ENCODE measurements at places on chromosomes 4 and X. TPM values are rescaled to one million over a fixed set of nuclear protein-coding genes. Genes with fewer than 3 reads are reported as not detected.

- H3K27ac ChIP-seq, result no peak overlapping the region
- no peaks in the 10 kb centered on the region for H3K27me3 ChIP-seq
- no peak for DNase-seq
Measured at GRCh38 chr4:171157462-171158082, 655.6 kb upstream of the GALNTL6 start.

Gene PLS3
- not detected for polyA plus RNA-seq

Gene NEIL3
- not detected for polyA plus RNA-seq

DNA sequence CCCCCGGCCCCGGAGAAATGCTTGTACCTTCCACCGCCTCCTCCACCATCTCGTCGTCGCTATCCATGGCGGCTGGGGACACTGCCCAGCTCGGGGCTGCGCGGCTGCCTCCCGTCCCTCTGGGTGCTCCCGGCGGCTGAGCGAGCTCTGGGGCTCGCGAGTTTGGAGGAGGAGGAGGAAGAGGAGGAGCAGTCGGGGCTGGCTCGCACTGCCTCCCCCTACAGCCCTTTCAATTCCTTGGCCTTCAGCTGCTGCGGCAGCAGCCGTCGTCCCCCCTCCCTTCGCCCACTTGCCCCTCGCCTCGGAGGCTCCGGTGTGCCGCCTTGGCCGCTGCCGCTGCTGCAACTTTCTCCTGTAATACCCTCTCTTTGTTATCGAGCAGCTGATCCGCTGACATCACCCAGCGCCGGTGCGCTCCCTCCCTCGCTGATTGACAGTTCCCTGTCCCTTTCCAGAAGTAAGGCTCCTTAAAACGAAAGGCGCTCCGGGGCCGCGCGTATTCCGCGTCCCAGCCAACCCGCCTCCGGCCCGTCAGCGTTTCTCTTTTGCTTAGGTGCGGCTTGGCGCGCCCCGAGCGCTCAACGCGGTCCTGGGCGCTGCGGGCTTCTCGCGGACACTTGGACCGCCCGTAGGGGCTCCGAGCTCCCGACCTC is at the start of gene SETD7:
Gene SETD7 (minus strand): TSS at position 149 of the 653 bp plus-strand sequence. CDS start 82 bp downstream, at position 67.
- peaks cover 8% of the 10 kb centered on the region for H3K36me3 ChIP-seq
- H3K27ac ChIP-seq, result peak within 1 kb of the TSS; percentile 100
- no peak for DNase-seq
- H3K4me1 ChIP-seq, result peaks cover 42% of the 10 kb centered on the region
- H3K27me3 ChIP-seq, result no peaks in the 10 kb centered on the region

Gene TCEAL9
- 1.2 TPM for polyA plus RNA-seq

Gene SOD3
- polyA plus RNA-seq, result not detected

GRCh38 chr4:172850838-172851237 is 317.8 kb upstream of the GALNT7 start:
- no peak overlapping the region for H3K27ac ChIP-seq
- H3K36me3 ChIP-seq, result no peaks in the 10 kb centered on the region
- DNase-seq, result no peak
- H3K4me1 ChIP-seq, result no peaks in the 10 kb centered on the region

DNA sequence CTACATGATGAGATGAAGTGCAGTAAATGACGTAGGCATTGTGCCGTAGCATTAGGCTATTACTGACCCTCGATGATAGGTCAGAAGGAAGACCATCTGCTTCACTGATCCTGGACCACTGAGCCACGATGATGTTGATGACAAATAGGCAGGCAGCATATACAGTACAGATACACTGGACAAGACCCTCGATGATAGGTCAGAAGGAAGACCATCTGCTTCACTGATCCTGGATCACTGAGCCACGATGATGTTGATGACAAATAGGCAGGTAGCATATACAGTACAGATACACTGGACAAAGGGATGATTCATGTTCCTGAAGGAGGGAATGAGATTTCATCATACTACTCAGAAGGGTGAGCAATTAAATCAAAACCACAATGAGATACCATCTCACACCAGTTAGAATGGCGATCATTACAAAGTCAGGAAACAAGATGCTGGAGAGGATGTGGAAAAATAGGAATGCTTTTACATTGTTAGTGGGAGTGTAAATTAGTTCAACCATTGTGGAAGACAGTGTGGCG is 50.9 kb downstream of the BEND4 start:
- no peak for DNase-seq
- H3K36me3 ChIP-seq, result peaks cover 10% of the 10 kb centered on the region
- H3K4me3 ChIP-seq, result no peak overlapping the region
- H3K27me3 ChIP-seq, result no peaks in the 10 kb centered on the region

Gene STBD1
- not detected for polyA plus RNA-seq

DNA sequence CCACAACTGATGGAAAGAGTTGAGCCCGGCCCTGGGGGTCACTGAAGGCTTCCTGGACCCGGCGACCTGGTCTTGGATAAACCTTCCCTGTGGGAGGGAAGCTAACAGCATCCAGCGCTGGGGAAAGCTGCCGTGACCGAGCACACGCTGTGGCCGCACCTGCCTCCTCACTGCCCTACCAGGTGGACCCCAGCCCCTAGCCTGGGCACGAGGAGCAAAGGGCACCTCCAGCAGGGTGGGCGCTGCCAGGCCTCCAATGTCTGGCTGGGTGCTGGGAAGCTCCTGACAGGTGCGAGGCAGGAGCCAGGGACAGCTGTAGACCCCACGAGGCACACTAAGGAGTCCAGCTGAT is 7.9 kb downstream of the TADA2B start:
- no peaks in the 10 kb centered on the region for H3K27me3 ChIP-seq
- no peak overlapping the region for H3K4me3 ChIP-seq
- H3K4me1 ChIP-seq, result peaks cover 33% of the 10 kb centered on the region
- H3K27ac ChIP-seq, result no peak overlapping the region
- no peak for DNase-seq
- peaks cover 10% of the 10 kb centered on the region for H3K36me3 ChIP-seq

Gene SPARCL1
- polyA plus RNA-seq, result not detected

DNA sequence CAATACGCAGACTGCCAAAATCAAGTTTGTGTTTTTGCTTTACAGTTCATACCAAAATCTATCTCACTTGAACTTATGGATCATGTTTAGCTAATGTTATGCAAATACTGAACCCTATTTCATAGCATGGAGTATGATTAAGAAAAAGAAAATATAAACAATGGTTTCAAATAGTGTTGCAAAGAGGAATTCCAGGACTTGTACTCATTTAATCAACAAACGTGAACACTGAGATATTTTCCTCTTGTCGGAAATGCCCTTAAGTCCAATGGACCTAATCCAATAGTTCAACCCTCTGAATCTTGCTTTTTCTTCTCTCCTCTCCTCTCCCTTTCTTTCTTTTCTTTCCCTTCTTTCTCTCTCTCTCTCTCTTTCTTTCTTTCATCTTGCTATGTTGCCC is 30.8 kb downstream of the RASL11B start:
- H3K4me3 ChIP-seq, result no peak overlapping the region
- H3K27ac ChIP-seq, result no peak overlapping the region
- DNase-seq, result no peak
- H3K27me3 ChIP-seq, result no peaks in the 10 kb centered on the region
- H3K36me3 ChIP-seq, result peaks cover 9% of the 10 kb centered on the region

DNA sequence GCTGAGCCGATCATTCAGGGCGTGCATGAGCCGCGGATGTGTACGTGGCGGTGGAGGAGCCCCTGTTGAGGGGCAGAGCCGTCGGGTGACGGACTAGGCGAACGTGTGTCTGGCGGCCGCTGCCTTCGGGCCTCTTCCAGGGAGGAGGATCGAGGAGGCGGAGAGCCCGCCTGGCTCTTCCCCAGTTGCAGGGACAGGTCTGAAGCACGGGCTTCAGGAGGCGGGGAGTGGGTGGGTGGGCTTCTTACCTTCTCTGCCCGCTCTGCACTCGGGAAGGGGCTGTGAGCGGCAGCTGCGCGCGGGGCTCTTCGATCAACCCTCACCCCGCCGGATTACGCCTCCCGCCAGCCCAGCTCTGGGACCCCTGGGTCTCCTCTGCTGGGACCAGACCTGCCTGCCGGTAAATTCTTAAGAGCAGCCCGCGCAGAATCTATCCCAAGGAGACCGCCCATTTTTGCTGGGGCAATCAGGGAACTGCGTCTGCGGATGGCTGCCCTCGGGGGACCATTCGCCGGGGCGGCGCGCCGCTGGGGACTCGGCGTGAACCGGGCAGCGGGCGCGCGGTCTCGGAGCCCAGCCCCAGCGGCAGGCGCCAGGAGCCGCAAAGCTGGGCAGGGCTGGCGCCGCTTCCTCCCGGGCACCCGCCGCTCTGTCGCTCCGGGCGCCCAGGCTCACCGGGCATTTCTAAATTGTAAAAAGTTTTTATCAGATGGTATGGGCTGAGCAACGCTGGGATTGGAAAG is 4.9 kb downstream of the PLAC8 start:
- H3K4me3 ChIP-seq, result peak overlapping the region; percentile 97
- no peaks in the 10 kb centered on the region for H3K27me3 ChIP-seq
- peaks cover 35% of the 10 kb centered on the region for H3K4me1 ChIP-seq
- H3K36me3 ChIP-seq, result peaks cover 19% of the 10 kb centered on the region
- peak; percentile 64 for DNase-seq

Gene RBM46
- not detected for polyA plus RNA-seq

GRCh38 chr4:56406151-56406550 is 18.9 kb upstream of the AASDH start:
- H3K4me3 ChIP-seq, result no peak overlapping the region
- H3K36me3 ChIP-seq, result peaks cover 14% of the 10 kb centered on the region
- H3K27me3 ChIP-seq, result no peaks in the 10 kb centered on the region

- H3K4me1 ChIP-seq, result no peaks in the 10 kb centered on the region
- H3K27me3 ChIP-seq, result peaks cover 6% of the 10 kb centered on the region
- no peak overlapping the region for H3K4me3 ChIP-seq
- peaks cover 16% of the 10 kb centered on the region for H3K36me3 ChIP-seq
Measured at GRCh38 chr4:74962584-74962983, 29.7 kb downstream of the PARM1 start.

Gene RBM3
- 272 TPM for polyA plus RNA-seq

Gene RRH
- polyA plus RNA-seq, result not detected

DNA sequence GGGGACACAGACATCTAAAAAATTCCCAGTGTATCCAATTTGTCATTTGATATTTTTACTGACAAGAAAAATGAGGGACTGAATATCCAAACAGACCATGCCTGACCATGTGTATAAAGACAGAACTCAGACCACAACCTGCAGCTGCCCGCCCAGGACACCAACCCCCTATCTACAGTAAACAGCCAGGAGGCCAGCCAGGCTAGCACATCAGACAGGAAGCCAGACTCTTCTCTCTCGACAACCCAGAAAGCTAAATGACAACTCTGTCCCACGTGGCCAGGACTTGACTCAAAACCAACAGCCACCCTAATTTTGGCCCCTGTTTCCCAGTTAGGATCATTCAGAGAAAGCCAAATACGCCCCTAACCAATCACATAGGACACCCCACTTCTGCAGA is 15.1 kb downstream of the AFAP1 start:
- H3K4me1 ChIP-seq, result no peaks in the 10 kb centered on the region
- H3K27me3 ChIP-seq, result peaks cover 19% of the 10 kb centered on the region
- DNase-seq, result no peak
- H3K36me3 ChIP-seq, result no peaks in the 10 kb centered on the region
- H3K4me3 ChIP-seq, result no peak overlapping the region
- no peak overlapping the region for H3K27ac ChIP-seq

Gene DSPP
- polyA plus RNA-seq, result not detected

Measured in naive B cell (primary cell).